ENCODE measurements at places on chromosomes 7 and 10. TPM values are rescaled to one million over a fixed set of nuclear protein-coding genes. Genes with fewer than 3 reads are reported as not detected.

- H3K4me3 ChIP-seq = no peak overlapping the region
- no peaks in the 10 kb centered on the region for H3K4me1 ChIP-seq
- peaks cover 12% of the 10 kb centered on the region for H3K36me3 ChIP-seq
- H3K27me3 ChIP-seq = no peaks in the 10 kb centered on the region
- peak overlapping the region; percentile 72 for H3K27ac ChIP-seq
These were observed 16.8 kb downstream of the TRIM8 start for GRCh38 chr10:102660888-102661657.

DNA sequence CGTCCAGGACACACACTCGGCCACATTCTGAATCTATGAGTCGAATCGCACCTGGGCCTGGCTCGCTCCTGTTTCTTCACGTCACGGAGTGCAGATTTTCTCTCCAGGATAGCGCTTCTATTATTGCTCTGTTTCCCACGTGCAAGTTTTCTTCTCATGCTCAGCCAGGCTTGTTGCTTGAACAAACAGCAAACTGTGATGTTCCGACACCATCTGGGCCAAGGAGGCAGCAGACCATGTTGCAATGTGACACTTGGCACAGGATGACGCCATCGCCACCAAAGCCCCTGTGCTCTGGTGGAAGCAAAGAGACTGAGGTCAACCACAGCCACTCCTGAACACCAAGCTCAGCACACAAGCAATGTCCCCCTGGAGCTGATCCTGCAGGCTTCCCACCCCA lies 507.1 kb upstream of the ADARB2 start:
- H3K4me3 ChIP-seq = no peak overlapping the region
- no peak overlapping the region for H3K27ac ChIP-seq
- H3K4me1 ChIP-seq = no peaks in the 10 kb centered on the region
- DNase-seq = no peak
- H3K27me3 ChIP-seq = no peaks in the 10 kb centered on the region

GRCh38 chr7:108660465-108660864 lies 90.8 kb downstream of the DNAJB9 start:
- H3K27me3 ChIP-seq = no peaks in the 10 kb centered on the region
- no peaks in the 10 kb centered on the region for H3K36me3 ChIP-seq
- no peak overlapping the region for H3K4me3 ChIP-seq
- DNase-seq = no peak
- H3K4me1 ChIP-seq = no peaks in the 10 kb centered on the region

DNA sequence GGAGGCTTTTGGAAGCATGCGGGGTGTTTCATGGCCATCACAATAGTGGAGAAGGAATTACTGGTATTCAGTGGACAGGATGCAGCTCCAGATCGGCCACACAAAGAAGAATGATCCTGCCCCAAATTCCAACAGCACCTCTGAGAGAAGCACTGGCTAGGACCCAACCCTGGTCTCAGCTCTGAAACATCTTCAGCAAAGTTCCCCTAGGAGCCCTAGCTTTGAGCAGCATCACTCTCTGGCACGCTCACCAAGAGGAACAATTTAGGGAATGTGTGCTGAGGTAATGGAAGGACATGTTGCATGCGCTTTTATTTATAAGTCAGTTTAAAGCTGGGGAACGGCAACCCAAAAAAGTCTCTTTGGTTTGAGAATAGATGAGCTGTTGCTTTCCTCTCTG lies 5.5 kb upstream of the OPN1SW start:
- peak; percentile 29 for DNase-seq
- no peaks in the 10 kb centered on the region for H3K27me3 ChIP-seq
- no peak overlapping the region for H3K27ac ChIP-seq
- H3K4me3 ChIP-seq = no peak overlapping the region
- no peaks in the 10 kb centered on the region for H3K36me3 ChIP-seq
- H3K4me1 ChIP-seq = peaks cover 2% of the 10 kb centered on the region

GRCh38 chr10:76305930-76306615 lies 874.6 kb downstream of the LRMDA start:
- no peaks in the 10 kb centered on the region for H3K36me3 ChIP-seq
- no peaks in the 10 kb centered on the region for H3K27me3 ChIP-seq
- H3K4me3 ChIP-seq = no peak overlapping the region
- H3K27ac ChIP-seq = no peak overlapping the region
- DNase-seq = no peak

GRCh38 chr7:47787249-47788069 lies 160.8 kb downstream of the PKD1L1 start:
- DNase-seq = no peak
- H3K36me3 ChIP-seq = no peaks in the 10 kb centered on the region
- H3K4me3 ChIP-seq = no peak overlapping the region
- H3K27me3 ChIP-seq = no peaks in the 10 kb centered on the region
- peak overlapping the region; percentile 31 for H3K27ac ChIP-seq
- peaks cover 24% of the 10 kb centered on the region for H3K4me1 ChIP-seq

The SRPK2 gene
- total RNA-seq = 94.4 TPM

Data from tibial nerve (tissue), 4 donors.